ENCODE measurements at places on chromosomes 13 and 19.

DNA sequence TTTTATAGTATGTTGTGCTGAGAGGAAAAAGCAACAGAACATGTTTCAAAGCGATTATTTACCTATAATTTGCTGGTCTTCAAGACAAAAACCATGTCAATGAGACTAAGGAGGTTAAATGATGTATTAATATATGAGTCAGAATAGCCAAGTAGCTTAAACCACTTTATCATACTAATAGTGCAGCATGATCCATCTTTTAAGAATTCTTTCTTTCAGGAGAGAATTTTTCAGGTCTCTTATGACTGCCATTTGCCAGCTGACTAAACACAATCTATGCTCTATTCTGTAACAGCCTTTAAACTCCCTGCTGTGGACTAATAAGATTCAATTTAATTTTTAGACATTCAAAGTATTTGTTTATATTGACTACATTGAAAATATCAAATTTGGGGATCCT lies 93.7 kb downstream of the TRPC4 start:
- no peak for DNase-seq

DNA sequence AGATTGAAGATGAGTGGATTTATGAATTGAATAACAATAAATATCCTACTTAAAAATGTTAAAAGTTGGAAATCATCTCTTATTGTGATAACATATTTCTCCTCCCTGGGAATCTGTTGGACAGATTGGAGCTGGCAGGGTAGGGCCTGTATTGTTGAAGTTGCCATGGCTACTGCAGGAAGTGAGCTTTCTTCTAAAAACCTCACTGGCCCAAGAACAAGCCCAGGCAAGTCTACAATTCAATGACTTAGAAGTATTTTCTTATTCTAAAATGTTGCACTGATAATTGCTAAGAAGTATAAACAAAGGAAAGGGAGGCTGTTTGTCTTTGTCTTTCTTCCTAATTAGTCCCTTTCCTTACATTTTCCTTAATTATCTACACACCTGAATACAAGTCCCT lies 112.1 kb downstream of the DLEU7 start:
- no peak for DNase-seq

DNA sequence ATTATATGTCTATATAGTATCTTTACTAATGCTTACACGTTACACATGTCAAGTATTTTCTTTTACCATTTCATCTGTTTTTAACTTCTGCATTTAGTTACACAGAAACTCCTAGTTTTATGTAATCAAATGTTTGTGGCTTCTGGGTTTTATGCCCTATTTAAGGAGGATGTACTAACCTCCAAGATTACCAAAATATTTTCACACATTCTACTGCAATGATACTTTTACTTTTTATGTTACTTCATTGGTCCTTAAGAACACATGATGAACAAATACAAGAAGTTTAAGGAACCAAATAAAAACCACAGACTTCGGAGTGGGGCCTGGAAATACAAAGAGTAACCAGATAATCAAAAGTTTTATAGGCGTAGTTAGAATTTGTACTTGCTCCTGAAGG lies 37.2 kb downstream of the ZC3H13 start:
- no peak for DNase-seq

DNA sequence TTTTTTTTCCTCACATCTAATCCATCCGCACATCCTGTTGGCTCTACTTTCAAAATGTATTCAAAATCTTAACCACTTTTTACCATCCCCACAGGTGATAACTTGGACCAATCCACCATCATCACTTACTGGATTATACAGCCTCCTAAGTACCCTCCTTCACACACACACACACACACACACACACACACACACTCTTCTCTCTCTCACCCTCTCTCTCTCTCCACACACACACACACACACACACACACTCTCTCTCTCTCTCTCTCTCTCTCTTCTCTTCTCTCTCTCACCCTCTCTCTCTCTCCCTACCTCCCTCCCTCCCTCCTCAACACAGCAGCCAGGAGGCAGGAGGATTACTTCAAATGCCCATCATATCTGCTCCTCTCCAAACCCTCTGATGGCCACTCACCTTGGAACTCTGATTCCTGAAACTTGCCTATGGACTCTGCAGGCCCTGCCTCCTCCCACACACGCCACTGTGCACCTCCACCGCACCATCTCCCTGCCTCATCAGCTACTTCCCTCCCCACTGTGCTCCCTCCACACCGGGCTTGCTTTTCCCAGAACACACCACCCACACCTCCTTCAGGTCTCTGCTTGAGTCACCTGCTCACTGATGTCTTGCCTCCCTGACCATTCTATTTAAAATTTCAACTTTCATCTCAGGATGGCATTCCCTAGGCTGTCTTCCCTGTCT lies 39.7 kb downstream of the RCBTB2 start:
- no peak for DNase-seq

DNA sequence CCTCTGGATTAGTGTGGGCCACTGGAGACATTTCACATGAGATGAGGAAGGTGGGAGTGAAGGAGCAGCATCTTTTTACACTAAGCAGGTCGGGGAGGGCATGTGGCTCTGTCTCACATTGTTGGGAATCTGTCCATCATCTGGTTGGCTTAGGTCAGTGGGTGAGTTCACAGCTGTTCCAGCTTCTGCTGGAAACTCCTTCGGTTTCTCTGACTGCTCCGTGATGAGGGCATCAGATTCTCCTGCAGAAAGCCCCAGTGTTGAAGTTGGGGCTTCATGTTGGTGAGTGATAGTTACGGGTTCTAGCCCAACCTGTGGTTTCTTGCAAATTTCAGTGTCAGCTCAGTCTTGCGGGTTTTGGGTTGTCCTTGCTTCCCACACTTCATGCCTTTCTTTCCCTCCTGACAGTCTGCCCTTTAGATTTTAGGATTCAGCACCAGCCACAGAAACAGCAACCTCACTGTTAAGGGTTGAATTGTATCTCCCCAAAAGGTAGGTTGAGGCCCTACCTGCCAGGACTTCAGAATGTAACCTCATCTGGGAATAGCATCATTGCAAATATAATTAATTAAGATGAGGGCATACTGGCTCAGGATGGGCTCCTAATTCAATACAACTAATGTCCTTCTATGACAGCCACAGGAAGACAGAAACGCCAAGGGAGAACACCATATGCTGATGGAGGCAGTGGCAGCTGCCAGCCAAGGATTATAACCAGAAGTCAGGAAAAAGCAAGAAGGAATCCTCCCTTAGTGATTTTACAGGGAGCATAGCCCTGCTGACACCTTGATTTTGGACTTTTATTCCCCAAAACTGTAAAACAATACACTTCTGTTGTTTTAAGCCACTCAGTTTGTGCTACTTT lies 7.6 kb upstream of the ALOX5AP start:
- no peak for DNase-seq

- no peak for DNase-seq
Observed at GRCh38 chr13:31038834-31039552, 106.5 kb downstream of the TEX26 start.

All from left renal cortex interstitium (tissue), 4 donors.